ENCODE measurements at places on chromosomes 16 and 17.

DNA sequence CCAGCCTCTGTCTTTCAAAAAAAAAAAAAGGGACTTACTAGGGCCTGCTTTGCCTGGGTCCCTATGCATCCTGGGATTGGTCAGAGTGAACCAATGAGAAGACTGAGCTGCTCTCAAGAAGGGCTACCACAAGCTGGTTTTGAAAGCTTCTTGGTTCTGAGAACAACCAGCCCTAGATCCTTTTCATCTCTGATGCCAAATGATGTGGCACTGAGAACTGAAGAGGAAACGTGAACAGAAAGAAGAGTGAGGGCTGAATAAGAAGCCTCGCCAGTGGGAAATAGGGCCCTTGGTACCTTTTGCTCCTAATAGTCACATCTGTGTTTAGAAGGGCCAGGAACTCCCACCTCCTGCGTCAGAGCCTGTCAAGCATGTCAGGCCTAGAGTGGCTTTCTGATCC is 10.7 kb downstream of the TACO1 start:
- no peak for DNase-seq

- no peak for DNase-seq
Observed at GRCh38 chr17:70365091-70365583, 195.8 kb downstream of the KCNJ2 start.

DNA sequence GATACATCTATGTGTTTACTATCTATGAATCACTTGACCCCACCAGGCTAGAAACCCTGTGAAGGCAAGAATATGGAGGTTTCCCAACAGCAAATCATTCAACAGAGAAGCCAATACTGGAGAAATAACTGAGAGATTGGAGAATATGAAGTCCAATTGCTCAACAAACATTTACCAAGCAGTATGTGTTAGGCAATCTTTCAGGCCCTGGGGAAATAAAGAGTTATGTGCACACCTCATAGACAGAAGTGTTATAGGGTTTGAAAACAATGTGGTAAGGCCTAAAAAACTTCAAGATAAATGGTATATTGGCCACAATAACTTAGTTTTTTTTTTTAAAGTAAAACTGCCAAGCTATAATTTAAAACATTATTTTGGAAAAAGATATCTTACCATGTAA is 1245.8 kb downstream of the CDH11 start:
- DNase-seq, result no peak

GRCh38 chr17:40818733-40819527 is 3.5 kb downstream of the KRT10 start:
- DNase-seq, result peak; percentile 82

DNA sequence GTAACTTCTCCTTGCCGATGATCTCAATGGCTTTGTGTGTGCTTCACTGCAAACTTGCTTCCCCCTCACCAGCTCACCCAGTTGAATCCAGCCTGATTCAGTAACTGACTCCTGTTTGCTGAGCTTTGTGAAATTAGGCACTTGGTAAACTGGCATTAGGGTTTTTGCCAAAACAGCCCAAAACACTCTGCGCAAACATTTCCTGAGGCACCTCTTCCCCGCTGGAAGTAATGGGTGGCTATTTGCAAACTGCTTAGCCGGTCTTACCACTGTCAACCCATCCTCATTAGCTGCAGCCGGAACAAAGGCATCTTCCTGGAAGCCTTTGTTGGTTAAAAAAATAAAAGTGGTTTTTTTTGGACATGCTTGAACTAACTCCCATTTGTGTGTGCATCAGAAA is 353.2 kb downstream of the MAF start:
- DNase-seq, result no peak

GRCh38 chr17:69578385-69578936 is 164.0 kb downstream of the MAP2K6 start:
- no peak for DNase-seq

DNA sequence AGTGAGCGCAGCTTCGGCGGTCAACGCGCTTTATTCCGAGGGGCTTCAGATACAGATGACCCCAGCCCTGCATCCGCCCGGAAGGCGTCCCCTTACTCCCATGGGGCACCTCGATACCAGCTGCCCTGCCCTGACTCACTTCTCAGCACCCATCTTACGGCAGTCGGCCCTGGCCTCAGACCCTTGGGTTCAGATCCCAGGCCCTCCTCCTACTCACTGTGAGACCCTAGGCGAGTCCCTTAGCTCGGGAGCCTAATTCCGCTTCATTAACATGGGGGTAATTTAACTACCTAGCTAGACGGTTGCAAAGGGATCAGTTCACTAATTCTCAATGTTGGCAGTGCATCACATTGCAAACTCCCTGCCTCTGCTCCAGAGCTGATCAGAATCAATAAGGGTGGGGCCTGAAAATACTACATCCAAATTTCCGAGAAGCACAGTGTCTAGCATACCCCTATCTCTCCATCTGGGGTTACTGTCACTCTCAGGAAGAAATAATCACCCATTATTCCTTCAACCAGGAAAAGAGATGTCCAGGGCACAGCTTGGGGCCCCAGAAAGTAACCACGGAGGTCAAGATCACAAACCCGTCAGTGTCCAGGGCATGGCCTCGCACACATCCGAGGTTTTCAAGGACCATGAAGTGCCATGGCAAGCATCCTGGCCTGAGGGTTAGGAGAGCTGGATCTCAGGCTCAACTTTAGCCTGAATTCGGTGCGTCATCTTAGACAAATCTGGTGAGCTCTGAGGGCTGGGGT is 415 bp upstream of the FLOT2 start:
- DNase-seq, result no peak

DNA sequence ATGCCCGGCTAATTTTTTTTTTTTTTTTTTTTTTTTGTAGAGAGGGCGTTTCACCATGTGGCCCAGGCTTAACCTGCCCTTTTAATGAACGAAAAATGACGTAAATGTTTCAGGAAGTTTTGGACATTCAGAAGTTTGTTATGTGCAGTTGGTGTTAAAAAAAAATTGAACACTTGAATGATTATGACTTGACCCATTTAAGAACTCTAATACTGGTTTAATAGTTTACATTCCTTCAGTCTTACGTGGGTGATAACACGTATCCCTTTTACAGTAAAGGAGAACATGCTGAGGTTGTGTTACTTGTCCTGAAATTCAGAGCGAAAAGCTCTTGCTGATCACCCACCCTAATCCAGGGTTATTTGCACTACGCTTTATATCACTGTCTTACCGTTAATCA is 1.7 kb downstream of the MLYCD start:
- DNase-seq, result no peak

- no peak for DNase-seq
Observed at GRCh38 chr17:55588446-55589242, 77.4 kb upstream of the SMIM36 start.

GRCh38 chr17:35222452-35222851 is 20.4 kb upstream of the SLFN5 start:
- no peak for DNase-seq

GRCh38 chr17:31052187-31052889 is 42.4 kb upstream of the NF1 start:
- DNase-seq, result no peak

DNA sequence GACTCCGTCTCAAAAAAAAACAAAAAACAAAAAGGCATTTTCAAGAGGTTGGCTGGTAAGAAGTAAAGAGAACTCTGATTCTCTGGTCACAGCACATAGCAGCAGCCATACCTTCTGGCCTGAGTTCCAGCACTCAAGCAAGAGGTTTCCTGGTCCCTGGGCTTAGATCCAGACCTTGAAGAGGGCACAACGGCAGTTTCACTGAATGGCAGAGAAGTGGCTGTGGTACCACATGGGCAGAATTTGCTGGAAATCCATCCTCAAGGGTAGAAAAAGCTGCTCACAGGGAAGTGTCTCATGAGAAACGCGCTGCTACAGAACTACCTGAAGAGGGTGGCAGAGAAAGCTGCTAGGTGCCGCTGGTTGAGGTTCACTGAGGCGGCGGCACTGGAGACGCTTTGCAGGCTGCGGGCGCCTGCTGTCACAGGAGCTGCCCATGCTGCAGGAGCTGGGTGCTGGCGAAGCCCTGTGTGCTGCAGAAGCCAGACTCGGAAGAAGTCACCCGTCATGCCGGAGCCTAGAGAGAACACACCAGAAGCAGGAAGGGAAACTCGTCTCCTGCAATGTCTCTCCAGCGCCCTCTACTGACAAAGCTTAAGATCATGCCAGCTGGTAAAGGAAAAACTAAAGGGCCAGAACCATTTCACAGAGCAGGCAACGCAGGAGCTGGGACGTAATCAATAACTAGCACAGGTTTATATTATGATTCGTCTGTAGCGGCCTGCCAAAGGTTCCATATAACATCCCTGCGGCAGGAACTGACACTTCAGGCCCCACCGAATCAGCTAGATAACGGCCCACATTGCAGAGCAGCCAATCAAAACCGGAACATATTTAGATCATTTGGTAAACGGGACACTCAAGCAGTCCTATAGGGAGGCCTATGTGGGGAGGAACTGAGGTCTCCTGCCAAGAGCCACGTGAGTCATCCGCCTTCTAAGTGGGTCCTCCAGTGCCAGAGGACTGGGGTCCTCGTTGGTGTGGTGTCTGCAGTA is 5.4 kb upstream of the ZNF213 start:
- DNase-seq, result peak; percentile 78

- no peak for DNase-seq
Observed at GRCh38 chr16:23267647-23268046, 34.5 kb upstream of the SCNN1B start.

- no peak for DNase-seq
Observed at GRCh38 chr16:51666074-51666473, 515.0 kb upstream of the SALL1 start.

- DNase-seq, result no peak
Observed at GRCh38 chr17:67157732-67158639, 87.0 kb downstream of the HELZ start.

DNA sequence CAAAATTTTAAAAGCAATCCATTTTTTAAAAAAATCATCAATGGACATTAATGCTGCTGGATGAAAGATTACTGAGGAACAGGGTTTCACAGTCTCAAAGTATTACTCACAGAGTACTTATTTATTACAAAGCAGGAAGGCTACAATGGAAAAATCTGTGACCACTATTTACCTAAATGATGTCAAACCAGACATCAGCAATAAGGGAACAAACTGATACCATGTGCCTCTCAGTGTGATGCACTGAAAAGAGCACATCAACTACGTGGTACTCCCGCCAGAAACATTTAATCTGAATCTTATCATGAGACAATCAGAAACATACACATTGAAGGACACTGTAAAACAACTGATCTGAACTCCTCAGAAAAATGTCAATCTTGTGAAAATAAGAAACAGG is 124.2 kb downstream of the PARN start:
- DNase-seq, result no peak

GRCh38 chr17:63740464-63741142 is 996 bp downstream of the STRADA start:
- DNase-seq, result no peak

GRCh38 chr17:49022391-49022941 is 25.3 kb downstream of the IGF2BP1 start:
- DNase-seq, result no peak

DNA sequence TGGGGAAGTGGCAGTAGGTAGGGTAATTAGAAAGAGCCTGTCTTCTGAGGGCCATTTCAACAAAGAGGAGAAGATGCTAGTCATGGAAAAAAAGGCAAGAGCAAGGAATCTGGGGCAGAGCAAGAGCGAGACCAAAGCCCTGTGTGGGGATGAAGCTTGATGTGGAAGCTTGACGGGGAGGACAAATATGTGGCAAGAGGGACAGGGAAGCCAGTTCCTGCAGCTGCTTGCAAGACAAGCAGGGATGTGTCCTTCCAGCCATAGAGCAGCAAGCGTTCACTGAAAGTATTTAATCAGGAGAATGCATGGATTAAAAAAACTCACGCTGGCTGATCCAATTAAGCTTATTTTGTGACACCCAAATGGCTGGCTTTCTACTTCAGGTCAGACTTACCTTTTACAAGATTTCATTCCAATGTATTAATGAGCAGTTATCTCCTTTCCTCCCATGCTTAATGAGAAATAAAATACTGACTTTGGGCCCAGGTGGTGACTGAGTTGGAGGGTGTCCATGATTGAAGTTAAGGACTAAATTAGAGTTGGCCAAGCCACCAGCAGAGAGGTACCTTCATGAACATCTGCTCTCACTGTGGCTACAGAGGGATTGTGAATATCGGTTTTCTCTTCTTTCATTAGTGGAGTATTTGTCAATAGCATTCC is 76.8 kb downstream of the ABCA8 start:
- DNase-seq, result no peak

DNA sequence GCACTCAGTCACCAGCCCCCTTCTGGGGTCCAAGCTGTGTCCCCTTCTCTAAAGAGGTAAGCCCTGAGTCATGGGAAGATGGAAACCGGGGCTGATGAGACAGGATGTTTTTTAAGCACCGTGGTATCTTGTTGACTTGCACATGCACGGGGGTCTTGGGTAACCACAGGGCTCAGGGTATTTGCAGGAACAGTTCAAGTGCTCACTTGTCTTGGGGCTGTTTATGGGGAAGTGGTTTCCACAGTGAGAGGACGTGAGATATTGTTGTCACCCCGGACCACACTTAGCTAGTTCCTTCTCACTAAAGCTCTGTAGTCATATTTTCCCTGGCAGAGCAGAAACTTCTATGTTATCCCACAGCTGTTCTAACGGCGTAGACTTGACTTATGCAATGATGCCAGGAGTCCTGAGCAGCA is 7.7 kb downstream of the CCL3L1 start:
- no peak for DNase-seq

DNA sequence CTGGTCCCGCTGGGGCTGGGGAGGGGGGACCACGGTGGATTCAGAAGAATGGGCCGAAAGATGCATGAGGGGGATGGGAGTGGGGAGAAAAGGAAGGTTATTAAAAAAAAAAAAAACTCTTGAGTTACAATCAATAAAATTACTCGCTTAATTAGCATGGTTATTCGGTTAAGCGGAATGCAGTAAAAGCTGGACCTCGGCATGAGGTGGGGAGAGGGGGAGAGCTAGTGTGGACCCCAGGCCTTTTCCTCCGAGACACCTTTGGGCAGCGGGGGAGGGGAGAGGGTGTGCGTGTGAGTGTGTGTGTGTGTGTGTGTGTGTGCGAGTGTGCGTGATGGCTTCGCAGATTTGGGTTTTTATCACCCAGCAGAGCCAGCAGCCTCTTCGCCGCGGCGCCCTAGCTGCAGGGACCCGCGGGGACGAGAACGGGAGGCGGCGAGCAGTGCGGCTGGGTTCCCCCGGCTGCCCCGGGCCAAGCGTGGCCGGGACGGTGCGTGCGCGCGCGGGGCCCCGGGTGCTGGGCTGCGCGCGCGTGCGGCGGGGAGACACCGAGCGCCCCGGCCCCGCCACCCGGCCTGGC is 3.7 kb downstream of the BAHCC1 start:
- DNase-seq, result no peak

- DNase-seq, result no peak
Observed at GRCh38 chr16:10318798-10319500, 66.9 kb upstream of the ATF7IP2 start.

DNA sequence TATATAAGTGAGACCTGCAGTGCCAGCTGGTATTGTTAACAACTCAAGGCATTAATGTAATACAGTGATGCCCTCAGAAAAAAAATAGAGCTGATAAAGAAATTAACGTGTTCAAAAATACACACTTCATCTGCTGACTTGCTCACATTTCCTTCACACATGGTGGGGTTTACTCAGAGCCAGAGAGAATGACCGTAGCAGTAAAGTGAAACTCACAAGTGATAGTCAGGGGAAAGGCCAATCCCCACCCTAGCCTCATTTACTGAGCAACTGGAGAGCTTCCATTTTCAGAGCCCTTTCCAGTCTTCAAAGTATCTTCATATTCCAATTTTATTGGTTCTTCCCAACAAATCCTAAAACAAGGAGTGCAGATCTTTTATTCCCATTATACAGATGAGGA is 74.0 kb upstream of the HLF start:
- no peak for DNase-seq

- no peak for DNase-seq
Observed at GRCh38 chr17:80831491-80831890, 160.2 kb upstream of the CHMP6 start.
